Retinal pigment epithelial cell (primary cell): ENCODE measurements at places on chromosomes 5 and 9.
A peak's percentile ranks its signal among the peaks of the same experiment; 100 is the strongest.

- no peak for DNase-seq
Observed at GRCh38 chr5:162995568-162995967, 441.8 kb upstream of the CCNG1 start.

- no peak for DNase-seq
Observed at GRCh38 chr5:5678909-5679308, 256.4 kb downstream of the ICE1 start.

DNA sequence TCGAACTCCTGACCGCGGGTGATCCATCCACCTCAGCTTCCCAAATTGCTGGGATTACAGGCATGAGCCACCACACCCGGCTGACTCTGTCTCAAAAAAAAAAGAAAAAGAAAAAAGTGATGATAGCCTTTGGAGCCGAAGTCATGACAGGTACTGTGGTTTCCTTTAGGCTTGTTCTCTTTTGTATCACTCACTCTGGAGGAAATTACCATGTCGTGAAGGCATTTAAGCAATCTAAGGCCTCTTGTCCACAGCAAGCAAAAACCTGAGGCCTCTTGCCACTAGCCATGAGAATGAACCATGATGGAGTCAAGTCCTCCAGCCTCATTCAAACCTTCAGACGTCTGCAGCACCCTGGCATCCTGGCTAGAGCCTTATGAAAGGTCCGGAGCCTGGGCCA, 286.1 kb downstream of the RAB3C start:
- DNase-seq, result no peak

DNA sequence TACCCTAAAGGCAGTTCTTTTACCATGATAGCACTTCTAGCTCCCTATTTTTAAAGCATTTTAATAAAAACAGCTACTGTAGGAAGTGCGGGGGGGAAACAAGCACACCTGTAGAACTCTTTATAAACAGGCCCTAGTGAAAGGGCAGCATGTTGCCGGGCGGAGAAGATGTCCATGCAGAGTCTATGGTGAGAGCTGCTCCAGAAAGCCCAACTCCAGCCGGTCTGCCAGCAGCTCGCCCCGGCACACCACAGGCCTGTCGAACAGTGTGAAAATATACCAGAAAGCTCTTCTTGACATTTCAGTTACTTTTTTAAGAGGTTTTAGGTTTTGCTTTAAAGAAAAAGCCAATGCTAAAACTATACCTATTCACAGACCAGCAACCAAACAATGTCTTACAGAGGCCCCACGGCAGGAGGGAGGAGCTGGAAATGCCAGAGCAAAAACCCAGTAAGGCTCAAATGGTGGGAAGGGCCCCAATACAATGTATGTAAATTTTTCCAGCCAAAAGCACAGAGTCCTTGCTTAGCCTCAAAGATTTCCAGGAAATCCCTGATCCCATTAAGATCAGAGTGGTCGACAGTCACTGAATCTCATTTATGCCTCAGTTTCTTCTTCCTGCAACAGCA, 121.2 kb downstream of the SAXO1 start:
- no peak for DNase-seq

DNA sequence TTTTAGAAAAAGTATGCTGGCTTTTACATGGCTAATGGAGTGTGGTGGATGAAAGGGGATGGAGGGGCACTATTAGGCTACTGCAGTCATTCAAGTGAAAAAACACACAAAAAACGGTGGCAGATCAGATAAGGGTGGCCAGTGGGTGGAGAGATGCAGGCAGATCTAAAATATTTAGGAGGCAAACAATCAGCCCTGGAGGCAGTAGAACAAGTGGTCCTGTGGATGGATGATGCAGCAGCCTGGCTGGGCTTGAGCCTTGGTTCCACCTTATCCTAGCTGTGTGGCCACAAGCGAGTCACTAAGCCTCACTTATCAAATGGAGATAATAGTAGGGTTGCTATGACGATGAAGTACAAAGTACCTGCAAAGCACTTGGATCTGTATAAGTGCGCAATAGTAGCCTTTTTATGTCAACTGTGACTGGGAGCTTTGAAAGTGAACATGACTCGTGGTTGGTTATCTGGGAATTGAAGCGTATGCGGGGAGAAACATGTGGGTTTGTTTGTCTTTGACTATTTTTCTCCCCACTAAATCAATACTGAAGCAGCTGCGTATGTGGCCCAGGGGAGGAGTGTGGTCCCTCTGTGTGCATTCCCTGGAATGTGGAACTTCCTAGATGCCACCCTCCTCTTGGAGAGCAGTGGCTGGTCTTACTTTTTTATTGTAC, 20.2 kb downstream of the NSG2 start:
- no peak for DNase-seq

GRCh38 chr5:97418462-97418861, 235.4 kb upstream of the RIOK2 start:
- no peak for DNase-seq

DNA sequence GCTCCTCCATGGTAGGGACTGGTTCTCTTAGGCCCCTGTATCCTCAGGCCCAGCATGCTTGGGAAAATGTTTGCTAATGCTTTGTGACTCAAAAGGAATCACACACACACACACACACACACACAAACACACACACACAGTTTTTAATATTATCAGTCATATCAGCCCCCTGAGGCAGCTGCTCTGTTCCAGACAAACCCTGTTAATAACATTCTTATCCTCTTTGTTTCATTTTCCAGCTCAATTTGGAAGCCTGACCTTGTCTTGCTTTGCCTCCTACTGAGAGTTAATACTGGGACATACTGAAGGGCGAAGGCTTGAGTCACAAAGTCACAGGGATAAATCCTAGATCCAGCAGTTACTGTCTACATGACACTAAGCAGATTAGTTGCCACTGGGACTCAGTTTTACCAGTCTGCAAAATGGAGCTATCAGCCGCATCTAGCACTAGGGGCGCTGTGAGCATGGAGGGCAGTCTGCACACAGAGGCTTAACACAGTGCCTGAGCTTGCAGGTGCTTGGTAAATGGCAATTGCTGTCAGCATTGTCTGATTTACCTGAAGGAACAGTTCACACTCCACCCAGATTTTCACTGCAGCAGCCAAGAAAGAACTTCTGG, 37.1 kb upstream of the KCNMB1 start:
- no peak for DNase-seq

GRCh38 chr5:59542851-59543820, 350.4 kb downstream of the PDE4D start:
- DNase-seq, result peak; percentile 91

- DNase-seq, result no peak
Observed at GRCh38 chr5:144391044-144391443, 220.4 kb downstream of the KCTD16 start.

GRCh38 chr9:89880161-89880560, 275.3 kb downstream of the GADD45G start:
- DNase-seq, result no peak

DNA sequence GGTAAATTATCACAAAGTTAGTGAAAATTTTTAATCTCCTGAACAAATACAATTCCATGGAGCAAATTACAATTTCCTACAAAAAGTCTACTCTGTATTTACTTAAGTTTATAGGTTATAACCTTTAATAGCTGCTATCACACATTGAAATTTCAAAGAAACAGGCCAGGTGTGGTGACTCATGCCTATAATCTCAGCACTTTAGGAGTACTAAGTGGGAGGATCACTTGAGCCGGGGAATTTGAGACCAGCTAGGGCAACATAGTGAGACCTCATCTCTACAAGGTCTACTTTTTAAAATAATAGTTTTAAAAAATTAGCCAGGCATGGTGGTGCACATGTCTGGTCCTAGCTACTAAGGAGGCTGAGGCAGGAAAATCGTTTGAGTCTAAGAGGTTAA, 50.3 kb downstream of the HINT1 start:
- DNase-seq, result no peak

DNA sequence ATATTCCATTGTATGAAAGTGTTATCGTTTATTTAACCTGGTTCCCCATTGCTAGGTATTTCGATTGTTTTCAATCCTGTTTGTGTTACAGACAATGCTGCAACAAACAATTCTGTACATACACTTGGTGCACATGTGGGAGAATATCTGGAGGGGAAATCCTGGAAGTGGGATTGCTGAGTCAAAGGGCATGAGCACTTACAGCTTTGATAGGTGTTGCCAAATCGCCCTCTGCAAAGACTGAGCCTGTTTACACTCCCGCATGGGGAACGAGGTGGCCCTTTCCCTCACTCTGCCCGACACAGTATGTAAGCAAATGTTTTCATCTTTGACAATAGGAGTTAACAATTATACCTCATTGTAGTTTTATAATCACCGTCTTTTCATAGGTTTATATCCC, 66.2 kb downstream of the PDE6A start:
- no peak for DNase-seq

DNA sequence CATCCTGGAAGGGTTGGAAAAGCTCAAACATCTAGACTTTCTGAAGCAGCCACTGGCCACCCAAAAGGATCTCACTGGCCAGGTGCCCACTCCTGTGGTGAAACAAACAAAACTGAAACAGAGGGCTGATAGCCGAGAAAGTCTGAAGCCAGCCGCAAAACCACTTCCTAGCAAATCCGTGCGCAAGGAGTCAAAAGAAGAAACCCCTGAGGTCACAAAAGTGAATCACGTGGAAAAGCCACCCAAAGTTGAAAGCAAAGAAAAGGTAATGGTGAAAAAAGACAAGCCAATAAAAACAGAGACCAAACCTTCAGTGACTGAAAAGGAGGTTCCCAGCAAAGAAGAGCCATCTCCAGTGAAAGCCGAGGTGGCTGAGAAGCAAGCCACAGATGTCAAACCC, 87.6 kb downstream of the MAP1B start:
- DNase-seq, result no peak

GRCh38 chr5:139961435-139962157, 81.5 kb downstream of the NRG2 start:
- DNase-seq, result no peak

DNA sequence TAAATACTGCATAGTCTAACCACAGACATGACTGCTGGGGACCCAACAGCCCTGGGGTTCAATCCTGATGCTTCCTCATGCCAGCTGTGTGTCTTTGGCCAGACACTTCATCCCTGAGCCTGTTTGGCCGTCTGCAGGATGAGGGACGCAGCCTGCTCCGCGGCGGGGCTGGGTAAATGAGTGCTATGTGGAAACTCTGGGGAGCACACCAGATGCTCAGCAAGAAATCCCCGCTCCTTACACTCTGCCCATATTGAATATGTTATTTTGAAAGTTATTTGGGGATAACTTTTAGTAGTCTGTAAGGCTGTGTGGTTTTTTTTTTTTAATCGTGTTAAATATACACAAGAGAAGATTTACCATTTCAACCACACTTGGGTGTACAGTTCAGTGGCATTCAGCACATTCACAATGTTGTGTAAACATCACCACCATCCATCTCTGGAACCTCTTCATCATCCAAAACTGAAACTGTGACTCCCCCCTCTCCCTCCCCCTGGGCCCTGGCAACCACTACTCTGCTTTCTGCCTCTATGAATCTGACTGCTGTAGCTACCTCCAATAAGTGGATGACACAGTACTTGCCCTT, 42.7 kb downstream of the SH3PXD2B start:
- no peak for DNase-seq

- DNase-seq, result no peak
Observed at GRCh38 chr9:108473209-108474112, 382.3 kb downstream of the ACTL7B start.

DNA sequence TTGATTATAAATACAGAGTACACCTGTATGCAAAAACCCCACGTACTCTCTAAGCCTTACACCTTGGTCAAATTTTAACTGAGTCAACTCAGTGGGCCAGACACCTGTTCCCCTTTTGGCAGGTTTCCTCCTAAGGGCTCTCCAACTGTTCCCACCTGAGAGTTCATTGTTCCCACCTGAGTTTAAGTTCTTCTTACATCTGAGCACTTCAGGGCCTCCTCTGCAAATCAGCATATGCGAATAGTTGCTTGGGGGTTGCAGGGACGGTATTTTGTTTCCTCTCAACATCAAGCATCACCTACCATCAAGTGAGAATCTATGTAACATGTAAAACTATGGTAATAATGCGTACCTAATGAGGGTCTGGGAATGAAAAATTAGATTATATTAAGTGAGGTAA, 300.0 kb downstream of the PIK3R1 start:
- no peak for DNase-seq

- no peak for DNase-seq
Observed at GRCh38 chr9:113503131-113503541, 39.6 kb downstream of the RGS3 start.

- no peak for DNase-seq
Observed at GRCh38 chr5:10116594-10116993, 133.1 kb downstream of the ATPSCKMT start.

GRCh38 chr9:137956039-137956438, 78.5 kb downstream of the CACNA1B start:
- DNase-seq, result no peak

DNA sequence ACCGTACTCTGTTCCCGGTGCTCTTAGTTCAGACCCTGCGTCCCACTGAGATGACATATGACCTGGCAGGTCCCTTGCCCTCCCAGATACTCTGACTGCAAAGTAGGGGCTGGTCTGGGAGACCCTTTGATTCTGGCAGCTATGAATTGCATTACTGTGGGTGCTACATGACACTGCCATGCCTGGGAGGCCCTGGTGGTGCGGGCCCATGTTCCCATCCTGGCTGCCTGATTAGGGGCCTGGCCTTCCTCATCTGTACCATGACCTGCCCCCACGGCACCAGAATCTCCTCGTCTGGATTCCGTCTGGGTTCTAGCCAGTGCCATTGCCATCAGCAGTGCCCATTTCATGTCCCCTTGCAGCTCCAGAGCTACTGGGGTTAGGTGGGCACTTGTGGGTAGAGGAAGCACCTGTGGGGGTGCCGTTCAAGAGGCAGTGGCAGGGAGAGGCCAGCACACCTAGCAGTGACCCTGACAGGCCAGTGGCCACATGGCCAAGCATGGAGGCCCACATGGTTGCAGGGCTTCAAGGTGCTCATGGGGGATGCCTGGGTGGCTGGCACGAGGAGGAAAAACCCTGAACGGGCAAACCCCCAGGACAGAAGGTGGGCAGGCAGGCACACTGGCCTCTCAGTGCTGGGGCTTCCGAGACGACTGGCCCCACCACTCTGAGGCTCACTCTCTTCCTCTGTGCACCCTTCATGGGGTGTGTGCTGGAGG, 69.7 kb downstream of the PHF2 start:
- DNase-seq, result no peak

DNA sequence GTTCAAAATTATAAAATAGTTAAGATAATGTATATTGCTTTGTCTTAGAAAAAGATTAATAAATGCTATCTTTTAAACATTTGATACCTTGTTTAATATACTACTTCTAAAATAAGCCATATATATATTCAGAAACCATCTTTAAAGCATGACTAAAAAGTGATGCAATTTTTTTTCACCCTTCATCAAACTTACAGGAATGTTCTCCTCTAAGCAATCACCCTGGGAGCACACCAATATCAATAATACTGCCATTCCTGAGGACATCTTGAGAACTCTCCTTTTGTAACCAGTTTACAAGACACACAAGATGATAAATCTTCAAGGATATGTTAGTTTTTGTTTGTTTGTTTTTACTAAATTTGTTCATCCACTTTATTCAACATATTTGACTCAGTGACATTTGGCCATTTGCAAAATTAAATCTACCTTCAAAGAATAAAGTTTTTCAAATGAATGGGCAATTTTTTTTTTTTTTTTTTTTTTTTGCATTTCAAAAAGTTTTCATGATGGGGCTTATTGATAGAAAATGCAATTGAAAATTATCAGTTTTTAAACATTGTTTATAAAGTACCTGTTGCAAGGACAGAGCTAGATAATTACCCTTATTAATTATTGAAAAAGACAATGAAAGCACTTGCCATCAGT, 17.2 kb downstream of the FOXD1 start:
- no peak for DNase-seq

GRCh38 chr5:96703384-96703920, 41.3 kb downstream of the CAST start:
- DNase-seq, result no peak
